Activated effector memory CD4-positive, alpha-beta T cell treated with Interleukin-2 at 50 U/mL for 16 hours (primary cell): ENCODE measurements at places on chromosomes 3 and 15.

DNA sequence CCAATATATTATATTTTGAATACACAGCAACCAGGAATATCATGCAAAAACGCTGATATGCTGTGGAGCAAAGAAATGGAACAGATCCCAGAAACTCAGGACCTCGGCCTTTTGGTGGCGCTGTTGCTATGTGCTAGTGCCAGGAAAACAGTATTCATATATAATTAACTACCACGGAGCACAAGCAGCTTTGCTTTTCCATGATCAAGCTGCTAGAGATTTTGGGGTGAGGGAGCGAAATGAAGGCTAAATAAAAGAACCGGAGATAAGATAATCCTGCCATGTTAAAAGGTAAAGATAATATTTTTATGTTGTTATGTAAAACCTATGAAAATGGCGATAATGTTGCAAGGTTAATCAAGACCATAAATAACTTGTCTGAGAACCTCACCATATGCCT is 157.7 kb upstream of the FAM3D start:
- no peak for DNase-seq

DNA sequence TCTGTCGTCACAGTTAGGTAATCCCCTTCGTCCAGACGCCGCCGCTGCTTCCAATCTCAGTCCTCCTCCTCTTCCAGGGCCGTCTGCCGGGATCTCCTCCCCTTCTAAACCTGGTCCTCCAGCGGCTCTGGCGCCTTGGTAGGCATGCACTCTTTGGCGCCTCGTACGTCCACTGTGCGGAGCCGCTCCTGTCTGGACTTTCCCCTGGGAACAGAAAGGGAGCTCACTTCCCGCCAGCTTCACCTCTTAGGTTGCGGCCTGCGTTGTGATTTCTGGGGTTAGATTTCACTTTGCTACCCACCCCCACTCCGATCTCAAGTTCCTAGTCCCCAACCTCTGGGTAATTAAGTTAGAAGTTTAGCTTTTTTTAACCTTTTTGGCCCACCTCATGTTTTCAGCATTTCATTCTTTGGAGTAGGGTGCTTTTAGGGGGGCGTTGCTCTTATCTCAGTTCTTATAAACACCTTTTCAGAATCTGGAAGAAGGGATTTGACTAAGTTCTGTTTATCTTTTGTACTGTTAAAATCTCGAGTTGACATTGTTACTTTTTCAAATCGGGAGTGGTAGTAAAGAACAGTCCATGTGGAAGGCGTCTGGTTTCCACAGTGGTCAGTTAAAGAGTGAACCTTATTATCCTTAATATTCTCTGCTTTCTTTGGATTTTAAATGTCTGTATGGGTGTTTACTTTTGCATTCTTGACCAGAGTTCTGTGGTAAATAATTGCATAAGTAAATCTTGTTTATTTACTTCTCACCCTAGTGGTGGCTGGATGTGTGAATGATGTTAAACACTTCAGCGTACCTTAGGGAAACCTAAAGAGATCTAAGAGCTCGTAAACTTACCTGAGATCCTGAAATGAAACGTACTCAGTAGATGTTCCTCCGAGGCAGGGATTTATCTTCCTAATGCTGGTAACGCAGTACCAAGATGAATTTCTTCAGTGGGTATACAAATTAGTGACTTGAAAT is 611 bp downstream of the CTDSPL2 start:
- no peak for DNase-seq

GRCh38 chr15:70098153-70098460 is 390 bp upstream of the TLE3 start:
- no peak for DNase-seq

- DNase-seq, result no peak
These were observed 9.2 kb downstream of the HSPBAP1 start for GRCh38 chr3:122784436-122784835.

DNA sequence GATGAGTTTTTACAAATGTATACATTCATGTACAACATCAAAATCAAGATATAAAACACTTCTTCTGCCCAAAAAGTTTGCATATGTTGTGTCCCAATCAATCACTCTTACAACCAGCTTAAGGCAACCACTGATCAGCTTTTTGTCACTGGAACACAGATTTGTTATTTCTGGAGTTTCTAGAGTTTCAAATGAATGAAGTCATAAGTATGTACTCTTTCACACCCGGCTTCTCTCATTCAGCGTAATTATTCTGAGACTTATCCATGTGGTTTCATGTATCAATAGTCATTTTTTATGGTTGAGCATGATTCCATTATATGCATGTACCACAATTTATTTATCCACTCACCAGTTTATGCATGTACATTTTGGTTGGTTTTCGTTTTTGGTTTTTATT is 53.0 kb upstream of the CORO2B start:
- DNase-seq, result no peak
